ENCODE measurements at places on chromosomes 3 and 15. TPM values are rescaled to one million over a fixed set of nuclear protein-coding genes. Genes with fewer than 3 reads are reported as not detected.

DNA sequence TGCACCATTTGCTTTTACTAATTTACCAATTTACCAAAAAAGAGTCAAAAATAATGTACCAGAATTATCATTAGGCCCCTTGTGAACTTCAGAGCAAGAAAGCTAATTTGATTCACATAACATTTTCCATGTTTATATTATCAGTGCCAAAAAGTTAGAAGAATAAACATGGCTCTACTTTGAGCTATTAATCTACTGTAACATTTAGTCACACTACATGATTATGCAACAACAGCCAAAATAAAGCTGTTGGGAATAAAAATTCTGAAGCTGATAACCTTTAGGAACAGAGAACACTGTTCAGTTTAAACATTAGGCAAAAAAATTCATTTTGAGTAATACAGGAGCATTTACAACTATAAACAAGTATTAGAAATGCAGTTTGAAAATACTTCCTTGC is 63.6 kb downstream of the PROS1 start:
- no peak for DNase-seq

- DNase-seq, result no peak
These were observed 35.1 kb upstream of the PTPRG start for GRCh38 chr3:61526308-61526707.

DNA sequence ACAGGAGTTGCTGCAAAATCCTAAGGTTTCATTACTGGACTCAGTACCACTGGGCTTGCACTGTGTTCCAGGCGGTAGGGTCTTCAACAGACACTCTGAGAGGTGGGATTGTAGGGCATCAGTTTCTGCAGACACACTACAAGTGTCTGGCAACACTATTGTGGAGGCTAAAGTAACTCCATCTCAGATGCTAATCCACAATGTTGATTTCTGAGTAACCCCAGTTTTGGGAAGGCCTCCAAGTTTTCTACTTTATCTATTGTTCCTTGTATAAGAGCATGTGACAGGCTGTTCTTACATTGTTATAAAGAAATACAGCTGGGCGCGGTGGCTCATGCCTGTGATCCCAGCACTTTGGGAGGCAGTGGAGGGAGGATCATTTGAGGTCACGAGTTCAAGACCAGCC is 2.5 kb upstream of the ABHD5 start:
- no peak for DNase-seq

- DNase-seq, result no peak
These were observed 67.6 kb downstream of the TP63 start for GRCh38 chr3:189698811-189699210.

DNA sequence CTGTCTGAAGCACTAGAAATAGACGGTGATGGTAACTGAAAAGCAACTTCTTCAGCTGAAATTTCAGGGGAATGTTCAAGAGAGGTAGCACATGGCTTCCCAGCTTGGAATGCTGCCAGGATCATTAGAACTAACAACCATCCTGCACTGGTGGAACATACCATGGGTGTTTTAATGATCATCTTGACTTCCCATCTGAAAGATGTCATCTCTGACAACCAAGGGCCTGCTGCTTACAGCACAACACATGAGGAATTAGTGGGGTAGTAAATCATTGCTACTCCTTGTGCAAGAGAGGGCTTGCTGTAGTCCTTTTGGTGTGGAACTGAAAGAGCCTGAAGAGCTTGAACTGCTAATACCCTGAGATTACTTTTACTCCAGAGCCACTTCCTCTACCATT is 853.7 kb downstream of the MCTP2 start:
- DNase-seq, result no peak

DNA sequence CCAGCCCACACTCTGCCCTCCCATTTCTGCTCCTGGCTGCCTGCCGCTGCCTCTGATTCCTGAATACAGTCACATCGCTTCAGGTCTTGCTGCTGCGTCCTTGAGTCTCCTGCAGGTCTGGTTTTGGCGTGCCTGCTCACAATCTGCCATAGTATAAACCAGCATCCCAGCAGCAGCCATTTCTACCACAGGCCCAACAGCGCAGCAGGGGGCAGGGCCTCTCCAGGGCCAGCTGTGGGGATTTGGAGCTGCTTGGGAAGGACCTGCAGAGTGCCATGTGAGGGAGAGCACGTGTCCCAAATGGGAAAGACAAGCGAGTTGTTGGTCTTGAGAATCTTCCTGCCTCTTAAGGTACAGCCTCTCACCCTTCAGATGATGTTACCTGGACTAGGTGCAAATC is 398.3 kb upstream of the PPP2R3A start:
- no peak for DNase-seq

The OCA2 gene
- total RNA-seq, result 0.18 TPM

The MCF2L2 gene
- 1.1 TPM for total RNA-seq

- DNase-seq, result no peak
These were observed 44.2 kb downstream of the ZMAT3 start for GRCh38 chr3:179027326-179027900.

The HPS3 gene
- 18.1 TPM for total RNA-seq

The CLDN11 gene
- total RNA-seq, result 7.7 TPM

DNA sequence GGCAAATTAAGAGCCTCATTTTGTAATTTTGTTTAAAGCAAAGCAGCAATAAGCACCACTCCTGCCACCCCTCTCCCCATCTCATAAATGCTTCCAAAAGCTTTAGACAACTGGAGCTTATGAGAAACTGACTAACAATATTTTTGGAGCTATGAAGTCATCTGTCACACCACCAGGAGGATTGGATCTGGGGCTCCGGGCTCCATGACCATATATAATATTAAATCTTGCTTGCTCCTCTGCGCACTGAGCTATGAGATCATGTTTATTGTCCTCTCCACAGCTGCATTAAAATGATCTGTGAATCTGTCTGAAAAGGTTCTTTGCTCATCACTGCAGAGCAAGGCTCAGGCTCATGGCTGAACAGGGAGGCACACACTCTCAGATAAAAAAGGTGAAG is 323.7 kb downstream of the ZNF621 start:
- DNase-seq, result no peak

The EPB42 gene
- total RNA-seq, result not detected

DNA sequence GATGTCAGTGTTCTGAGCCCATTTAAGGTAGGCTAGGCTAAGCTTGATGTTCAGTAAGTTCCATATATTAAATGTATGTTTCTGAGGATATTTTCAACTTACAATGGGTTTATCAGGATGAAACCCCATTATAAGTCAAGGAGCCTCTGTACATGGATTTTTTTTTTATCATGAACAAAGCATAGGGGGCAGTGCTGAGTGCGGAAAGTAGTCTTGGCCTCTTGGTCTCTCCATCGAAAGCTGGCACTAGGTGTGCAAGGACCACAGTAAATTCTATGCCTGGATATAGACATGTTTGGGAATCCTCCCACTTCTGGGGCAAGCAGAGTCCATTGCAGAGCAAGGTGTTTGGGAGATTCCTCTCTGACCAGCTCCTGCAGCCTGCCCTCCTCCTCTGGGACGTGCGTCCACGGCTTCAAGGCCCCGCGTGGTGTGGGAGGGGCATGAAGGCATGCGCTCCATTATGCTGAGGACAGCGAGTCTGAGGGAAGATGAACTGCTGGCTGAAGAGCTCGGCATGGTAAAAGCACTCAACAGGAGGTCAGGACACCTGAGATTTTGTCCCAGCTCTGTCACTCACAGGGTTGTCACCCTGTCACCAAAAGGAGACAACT is 122.9 kb upstream of the LIPC start:
- no peak for DNase-seq

- DNase-seq, result no peak
These were observed 97.6 kb downstream of the FOXP1 start for GRCh38 chr3:71485896-71486295.

The GRM2 gene
- total RNA-seq, result not detected

DNA sequence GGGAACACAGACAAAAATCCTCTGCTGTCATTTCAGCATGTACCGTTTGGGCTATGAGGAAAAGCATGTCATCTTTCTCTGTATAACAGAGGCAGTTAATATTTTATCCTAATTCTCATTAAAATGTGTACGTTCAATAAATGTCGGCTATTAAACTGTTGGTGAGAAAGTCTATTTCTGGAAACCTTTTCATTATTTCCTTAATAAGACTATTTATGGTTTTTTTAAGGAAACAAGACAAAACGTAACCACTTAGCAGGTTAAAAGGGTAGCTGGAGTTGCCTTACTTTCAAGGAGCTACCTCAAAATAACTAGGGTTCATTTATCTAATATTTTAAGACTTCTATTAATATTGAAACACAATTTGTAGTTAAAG is 1.8 kb upstream of the STT3B start:
- DNase-seq, result no peak

DNA sequence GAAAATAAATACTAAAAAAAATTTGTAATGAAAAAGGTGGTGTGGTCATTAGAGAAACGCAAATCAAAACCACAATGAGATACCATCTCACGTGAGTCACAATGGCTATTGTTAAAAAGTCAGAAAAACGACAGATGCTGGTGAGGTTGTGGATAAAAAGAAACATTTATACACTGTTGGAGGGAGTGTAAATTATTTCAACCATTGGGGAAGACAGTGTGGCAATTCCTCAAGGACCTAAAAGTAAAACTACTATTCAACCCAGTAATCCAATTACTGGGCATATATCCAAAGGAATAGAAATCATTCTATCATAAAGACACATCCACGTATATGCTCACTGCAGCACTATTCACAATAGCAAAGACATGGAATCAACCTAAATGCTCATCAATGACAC is 120.3 kb downstream of the MYO9A start:
- no peak for DNase-seq

- DNase-seq, result no peak
These were observed 1.9 kb downstream of the RAP2B start for GRCh38 chr3:153163756-153164550.

DNA sequence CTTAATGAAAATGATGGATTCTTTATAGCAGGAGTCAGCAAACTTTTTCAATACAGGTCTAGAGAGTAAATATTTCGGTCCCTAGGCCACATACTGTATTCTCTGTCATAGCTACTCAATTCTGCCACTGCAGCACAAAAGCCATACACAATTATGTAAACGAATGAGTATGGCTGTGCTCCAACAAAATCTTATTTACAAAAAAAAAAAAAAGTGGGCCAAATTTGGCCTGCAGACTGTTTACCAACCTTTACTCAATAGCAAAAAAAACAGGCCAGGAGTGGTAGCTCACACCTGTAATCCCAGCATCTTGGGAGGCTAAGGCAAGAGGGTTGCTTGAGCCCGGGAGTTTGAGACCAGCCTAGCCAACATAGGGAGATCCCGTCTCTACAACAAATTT is 41.1 kb downstream of the TTBK2 start:
- no peak for DNase-seq

- no peak for DNase-seq
These were observed 446.0 kb downstream of the GRM7 start for GRCh38 chr3:7306901-7307300.

GRCh38 chr3:72223116-72223515 is 438.2 kb upstream of the PROK2 start:
- DNase-seq, result no peak

- no peak for DNase-seq
These were observed 32.1 kb upstream of the NUDT16 start for GRCh38 chr3:131349454-131349853.

The CHCHD4 gene
- total RNA-seq, result 17.6 TPM

GRCh38 chr3:55524565-55525244 is 37.6 kb upstream of the WNT5A start:
- DNase-seq, result no peak

GRCh38 chr15:59622289-59622688 is 10.7 kb downstream of the GCNT3 start:
- peak; percentile 83 for DNase-seq

The REC114 gene
- total RNA-seq, result not detected

The IGSF11 gene
- 0.50 TPM for total RNA-seq

DNA sequence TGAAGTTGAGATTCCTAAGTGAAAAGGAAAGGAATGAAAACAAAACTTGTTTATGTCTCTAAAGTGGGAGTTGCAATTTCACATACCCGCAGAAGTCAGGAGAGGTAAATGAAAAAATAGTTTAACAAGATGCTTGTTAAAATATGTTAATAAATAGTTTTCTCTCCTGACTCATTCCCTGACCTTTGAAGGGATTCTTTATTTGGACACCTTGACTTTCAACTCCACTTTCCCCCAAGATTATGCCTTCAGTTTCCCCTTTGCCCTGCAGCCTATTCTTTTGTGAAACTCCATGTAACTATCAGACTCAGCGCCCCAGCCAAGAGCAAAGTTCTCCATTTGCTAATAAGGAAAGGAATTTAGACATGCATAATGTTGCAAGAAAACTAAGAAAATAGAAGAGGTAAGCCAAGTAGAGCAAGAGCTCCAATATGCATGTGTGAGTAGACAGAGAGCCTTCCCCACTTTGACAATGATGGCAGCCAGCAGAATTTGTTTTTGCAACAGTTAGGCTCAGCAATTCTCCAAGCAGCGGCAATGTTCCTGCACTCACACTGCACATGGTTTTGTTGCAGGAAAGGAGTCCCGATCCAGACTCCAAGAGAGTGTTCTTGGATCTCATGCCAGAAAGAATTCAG is 61.2 kb downstream of the CD200 start:
- no peak for DNase-seq

GRCh38 chr3:56822501-56822900 is 20.8 kb upstream of the ARHGEF3 start:
- DNase-seq, result no peak

The SLC28A1 gene
- not detected for total RNA-seq

The MITF gene
- total RNA-seq, result 3.6 TPM

DNA sequence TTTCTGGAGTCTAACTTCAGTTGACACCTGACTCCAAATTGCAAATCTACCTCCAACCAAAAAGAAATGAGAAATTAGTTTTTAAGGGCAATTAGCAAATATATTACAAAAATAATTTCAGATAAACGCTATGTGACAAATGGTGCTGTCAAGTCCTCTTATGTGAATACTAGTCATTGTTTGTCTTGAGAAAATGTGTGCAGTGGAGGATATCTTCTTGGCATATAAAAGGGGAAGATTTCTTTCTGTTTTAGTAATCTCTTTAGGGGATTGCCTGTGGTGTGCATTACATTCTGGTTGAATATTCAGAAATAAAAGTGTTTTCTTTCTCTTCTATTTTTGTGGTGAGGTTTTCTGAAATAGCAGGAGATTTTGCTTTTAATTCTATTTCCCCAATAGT is 3.0 kb upstream of the GCSAM start:
- no peak for DNase-seq

- DNase-seq, result no peak
These were observed 515.6 kb upstream of the NR2F2 start for GRCh38 chr15:95814908-95815307.

The ERC2 gene
- total RNA-seq, result 0.14 TPM

GRCh38 chr3:127612966-127613365 is 14.8 kb downstream of the MCM2 start:
- no peak for DNase-seq

The GRIP2 gene
- total RNA-seq, result 0.49 TPM

GRCh38 chr3:53730576-53730975 is 115.6 kb downstream of the CHDH start:
- DNase-seq, result no peak

The TCF12 gene
- 82.8 TPM for total RNA-seq

DNA sequence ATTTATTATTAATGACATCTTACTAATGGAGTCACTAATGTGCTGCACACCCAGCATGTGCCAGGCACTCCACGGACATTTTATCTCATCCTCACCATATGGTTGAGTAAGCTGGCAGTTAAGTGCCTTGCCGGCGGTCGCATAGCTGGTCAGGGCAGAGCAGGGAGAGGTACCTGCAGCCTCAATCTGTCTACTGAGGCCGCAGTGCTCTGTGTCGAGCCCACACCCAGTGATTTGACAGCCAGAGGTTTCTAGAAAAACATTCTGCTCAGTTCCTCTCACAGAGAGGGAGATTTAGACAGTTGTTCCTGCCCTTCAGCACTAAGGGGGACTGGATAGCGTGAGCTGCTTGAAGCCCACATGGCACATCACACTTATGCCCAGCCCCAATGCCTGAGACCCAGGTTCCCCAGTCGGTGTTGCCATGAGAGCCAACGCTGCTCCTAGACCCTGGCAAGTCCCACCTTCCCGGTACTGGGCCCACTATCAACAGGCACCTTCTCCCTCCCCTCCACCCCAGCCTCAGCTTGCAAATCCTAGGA is 2.6 kb downstream of the LIPC start:
- DNase-seq, result no peak
